ENCODE measurements at places on chromosomes 16 and 17.

- DNase-seq: no peak
Observed at GRCh38 chr16:70495425-70496182, 27.8 kb downstream of the COG4 start.

DNA sequence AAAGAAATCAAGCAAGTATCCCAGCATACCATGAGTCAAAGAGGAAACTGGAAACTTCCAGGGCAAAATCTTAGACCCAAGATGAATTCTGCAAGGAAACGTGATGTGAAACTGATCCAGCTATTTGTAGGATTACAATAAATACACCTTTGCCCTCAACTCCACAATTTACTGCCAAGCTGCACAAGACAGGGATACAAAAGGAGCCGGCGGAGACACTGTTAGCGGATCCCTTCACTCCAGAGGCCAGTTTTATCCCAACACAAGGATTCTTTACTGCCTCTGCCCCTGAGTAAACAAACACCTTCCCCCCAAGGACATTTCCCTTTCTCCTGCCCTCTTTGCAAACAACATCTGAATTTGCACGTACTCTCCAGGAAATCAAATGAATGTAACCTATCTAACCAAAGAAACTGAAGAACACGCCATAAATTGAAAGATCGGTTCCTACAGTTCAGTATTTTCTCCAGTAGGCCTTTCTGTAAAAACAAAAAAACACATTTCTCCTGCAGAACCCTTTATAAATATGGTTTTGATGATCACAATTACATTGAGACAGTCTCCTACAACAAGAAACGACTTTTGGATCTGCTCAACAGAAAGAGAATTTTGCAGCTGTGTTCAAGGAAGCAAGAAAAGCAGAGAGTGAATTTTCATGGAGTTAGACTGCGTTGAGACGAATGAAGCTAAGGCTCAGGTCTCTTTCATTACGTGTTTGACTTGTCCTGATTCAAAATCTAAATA, 1.4 kb upstream of the CBX2 start:
- DNase-seq: no peak

GRCh38 chr16:68644715-68645493, at the start of gene CDH3:
Gene CDH3 (plus strand): TSS chr16:68645310. CDS start chr16:68645380, 70 bp downstream.
- peak; percentile 66 for DNase-seq

- DNase-seq: no peak
Observed at GRCh38 chr17:1560101-1560857, 2.3 kb downstream of the PITPNA start.

DNA sequence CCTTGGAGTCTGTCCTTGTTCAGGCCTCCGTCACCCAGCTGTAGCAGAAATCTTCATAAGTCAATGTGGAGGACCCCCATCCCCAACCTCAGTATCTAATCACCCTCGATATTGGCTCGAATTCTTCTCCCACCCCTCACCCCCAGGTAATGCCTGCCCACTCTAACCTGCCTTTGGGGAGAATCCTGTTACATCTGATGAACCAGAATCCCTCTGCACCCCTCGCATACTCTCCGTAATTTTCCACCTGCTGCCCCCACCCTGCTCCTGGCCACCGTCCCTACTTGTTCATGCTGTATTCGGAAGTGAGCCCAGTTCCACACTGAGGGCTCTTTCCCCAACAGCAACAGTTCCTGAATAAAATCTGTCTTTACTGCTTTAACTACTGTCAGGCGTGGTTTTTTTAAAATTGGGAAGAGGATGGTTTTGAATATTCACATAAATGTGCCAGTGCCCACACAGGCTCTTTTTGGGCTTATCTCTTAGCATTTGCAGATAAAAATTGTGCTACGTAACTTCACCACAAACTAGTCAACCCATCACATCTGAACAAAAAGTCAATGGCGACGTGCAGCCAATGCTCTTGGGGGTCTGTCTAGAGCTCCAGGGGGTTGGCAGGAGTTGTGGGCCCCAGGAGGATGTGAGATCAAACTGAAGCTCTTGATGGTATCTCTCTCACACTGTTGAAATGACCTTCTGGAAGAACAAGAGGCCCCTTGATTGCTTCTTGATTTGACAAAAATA, 73.7 kb downstream of the NETO2 start:
- DNase-seq: no peak

DNA sequence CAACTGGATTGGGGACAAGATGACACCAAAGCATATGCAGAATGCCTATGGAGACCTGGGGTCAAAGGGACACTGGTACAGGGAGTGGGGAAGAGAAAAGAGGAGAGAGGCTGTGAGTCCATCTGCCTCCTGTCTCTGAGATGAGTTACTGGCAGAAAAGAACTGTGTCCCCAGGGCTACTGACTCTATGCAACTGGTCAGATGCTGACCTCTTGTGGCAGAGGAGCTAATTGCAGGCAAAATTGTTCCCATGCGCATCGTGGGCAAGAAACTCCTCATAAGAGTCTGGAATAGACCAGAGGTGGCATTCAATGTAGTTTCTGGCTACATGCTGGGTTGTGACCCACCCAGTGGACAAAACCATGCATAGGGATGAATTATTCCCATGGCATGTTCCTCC, 26.1 kb upstream of the MLKL start:
- DNase-seq: no peak

DNA sequence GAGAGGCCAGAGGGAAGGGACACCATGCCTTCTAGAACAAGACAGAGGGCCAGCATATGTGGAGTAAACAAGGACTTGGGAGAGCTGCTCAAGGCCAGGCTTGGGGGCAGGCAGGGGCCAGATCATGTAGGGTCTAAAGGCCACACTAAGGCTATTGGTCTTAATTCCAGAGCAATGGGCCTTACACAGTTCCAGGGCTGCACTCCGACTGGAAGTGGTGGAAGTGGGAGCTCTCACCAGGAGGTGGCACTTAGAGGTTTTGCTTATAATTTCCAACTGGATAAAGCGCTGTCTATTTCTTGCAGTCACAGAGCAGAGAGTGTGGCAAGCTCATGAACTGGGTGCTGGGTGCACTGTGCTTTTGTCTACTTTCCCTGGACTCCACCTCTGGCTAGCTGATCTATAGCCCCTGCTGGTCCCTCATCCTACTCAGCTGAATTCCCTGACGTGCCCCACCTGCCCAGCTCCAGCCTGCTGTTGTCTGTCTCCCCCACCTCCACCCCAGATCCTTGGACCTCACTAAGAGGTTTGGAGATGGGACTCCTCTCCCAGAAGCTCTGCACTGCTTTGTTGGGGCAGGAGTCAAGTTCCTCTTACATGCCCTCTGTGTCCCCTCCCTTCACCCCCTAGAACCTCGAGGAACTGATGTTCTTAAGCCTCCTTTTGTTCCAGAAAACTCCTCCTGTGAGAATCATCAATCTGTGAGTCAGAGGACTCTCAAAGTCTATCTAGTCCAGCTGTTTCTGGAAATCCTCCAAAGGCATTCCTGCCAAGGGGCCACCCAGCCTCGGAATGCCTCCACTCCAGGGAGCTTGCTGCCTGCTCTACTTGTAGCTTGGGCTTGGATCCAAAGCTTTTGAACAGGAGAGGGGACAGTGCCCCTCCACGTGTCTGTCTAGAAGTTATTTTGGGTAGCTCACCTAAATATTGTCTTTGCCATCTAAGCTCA, 48.1 kb upstream of the KSR1 start:
- no peak for DNase-seq

GRCh38 chr17:73285603-73285908, 23.9 kb upstream of the CPSF4L start:
- DNase-seq: no peak

DNA sequence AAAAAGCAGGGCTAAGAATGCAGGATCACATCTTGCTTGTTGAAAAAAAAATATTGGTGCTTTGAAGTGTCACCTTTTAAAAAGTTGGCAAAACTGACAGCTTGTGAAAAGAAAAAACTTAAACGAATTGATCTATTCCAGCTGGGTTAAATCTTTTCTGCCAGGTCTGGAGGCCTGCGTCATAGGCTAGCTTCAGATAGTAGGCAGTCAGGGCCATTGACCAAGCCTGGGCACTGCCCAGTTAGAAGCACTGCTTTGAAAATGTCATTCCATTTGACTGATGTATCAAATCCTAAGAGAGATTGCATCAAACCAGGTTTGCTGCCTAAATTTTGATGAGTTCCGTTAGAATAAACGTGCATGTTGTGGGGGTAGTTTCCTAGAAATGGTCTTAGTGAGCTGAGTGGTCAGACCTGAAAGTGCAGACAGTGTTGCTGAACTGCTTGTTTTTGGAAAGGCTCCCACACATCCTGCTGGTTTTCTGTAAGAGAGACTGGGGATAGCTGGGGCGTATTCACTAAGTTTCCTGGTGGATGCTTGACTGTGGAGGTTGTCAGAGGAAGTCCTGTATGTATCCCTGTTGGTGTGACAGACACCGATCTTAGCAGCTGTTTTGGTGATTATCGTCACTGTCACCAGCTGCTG, 38.8 kb downstream of the NUP88 start:
- DNase-seq: no peak

DNA sequence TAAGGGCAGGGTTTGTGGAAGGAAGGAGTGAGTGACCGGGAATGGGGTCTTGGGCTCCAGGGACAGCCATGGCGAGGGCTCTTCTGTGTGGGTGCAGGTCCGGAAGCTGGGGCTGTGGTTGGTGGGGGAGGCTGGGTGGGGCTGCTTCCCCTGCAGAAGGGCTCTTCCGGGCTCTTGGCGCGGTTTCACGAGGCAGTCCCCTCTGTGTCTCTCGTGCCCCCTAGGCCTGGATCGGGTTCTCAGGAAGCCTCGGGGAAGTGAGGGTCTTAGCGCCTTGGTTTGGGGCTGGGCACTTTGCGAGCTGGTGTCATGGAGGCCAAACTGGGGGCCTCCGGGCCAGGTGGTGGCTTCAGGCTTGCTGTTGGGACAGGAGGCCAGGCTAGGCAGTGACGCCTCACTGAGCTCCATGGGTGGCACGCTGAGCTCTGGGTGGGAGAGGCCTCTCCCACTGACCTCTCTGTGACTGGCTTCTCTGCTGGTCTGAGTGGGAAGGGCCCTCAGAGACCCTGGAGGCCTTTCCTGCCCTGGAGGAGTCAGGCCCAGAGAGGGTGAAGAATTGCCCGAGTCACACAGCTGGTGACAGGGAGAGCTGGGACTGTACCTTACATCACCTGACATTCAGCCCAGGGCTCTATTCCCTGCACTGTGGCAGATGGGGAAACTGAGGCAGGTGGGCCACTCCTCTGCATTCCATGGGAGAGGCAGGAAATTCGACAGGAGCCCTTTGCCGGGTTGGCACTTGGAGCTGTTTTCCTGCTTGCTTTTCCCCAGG, 8.2 kb downstream of the ADCY7 start:
- DNase-seq: no peak

DNA sequence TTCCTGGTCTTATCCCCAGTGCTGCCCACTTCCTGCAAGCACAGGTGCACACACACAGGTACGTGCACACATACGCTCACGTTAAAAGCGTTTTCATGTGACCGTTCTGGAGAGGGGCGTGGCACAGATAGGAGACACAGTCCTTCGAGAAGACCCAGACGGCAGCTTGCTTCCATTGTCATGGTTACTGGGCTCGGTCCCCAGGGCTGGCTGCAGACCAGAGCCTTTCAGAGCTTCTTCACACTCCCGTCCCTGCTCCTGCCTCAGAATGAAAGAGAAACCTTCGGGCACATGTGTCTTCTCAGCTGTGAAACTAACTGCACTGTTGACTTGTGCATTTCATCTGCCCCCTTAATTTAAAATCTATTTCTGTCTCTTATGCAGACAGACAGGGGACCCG, 154.2 kb downstream of the PITPNC1 start:
- DNase-seq: no peak

- DNase-seq: no peak
Observed at GRCh38 chr16:30416624-30417528, 9.5 kb downstream of the ZNF771 start.

DNA sequence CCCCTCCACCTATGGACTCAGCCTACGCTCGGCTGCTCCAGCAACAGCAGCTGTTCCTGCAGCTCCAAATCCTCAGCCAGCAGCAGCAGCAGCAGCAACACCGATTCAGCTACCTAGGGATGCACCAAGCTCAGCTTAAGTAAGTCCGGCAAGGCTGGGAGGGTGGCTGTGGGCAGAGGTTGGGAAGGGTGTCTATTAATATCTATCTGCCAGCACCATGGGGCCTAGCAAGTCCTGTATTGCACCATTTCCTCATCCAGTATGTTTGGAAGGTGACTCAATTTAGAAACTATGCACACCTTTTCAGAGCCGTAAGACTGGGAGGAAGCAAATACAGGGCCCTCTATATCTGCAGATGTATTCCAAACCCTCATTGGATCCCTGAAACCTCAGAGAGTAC, 45.0 kb upstream of the ARHGAP44 start:
- DNase-seq: peak; percentile 49

DNA sequence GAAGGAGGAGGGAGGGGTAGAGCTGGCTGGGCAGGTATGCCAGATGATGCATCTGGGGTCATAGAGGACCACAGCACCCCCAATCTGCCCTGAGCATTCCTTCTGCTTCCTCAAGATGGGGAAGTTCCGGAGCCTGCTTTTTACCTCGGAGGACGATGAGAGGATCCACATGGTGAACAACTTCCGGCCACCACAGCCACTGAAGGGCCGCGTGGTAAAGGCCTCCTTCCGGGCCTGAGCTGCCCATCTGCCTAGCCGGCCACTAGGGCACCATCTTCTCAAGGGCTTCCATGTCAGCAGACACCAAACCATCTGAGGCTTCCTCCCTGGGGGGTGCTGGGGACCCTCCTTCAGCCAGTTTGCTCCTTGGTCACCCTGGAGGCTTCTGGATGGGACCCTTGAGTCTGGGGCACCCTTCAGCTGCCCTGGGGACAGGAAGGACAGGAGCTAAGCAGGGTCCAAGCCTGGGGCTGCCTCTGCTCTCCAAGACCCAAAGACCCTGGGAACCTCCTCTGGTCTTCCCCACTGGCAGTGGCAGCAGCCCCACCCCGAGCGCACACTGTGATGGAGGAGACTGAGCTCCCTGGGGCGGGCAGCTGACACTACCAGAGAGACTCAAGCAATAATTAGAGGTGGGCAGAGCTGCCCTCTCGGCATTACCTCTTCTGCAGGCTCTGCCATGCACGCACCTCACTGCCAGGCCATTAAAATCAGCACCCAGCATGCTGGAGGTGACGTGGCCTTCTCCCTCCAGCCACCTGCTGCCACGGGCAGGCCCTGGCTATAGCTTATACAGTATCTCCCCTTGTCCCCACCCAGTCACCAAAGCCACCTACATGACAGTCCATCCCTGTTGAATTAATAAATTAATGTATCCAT, 9.3 kb downstream of the CA7 start:
- DNase-seq: no peak

- no peak for DNase-seq
Observed at GRCh38 chr17:78107457-78107856, 21.1 kb downstream of the TMC6 start.

DNA sequence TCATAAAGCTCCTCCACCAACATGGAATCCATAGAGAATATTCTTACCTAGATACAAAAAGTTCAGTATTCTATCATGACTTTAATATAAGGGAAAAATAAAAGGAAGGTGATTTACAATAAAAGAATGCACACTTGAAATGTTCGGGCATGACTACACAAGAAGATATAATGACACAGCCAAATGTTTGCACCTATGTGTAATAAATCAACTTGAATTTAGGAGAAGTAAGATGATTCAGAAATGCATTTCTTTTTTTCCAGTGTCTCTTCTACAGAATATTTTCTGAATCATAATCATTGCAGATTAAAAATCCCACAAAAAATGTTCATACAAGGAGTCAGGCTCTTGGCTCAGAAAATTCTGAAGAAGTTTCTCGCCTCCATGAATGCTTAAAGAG, 404.0 kb upstream of the HSBP1 start:
- peak; percentile 68 for DNase-seq

- DNase-seq: peak; percentile 96
Observed at GRCh38 chr17:17028059-17028877, 14.0 kb upstream of the MPRIP start.

- DNase-seq: no peak
Observed at GRCh38 chr16:29862383-29862883, 593 bp downstream of the CDIPT start.

Data from epithelial cell of prostate (primary cell).